ENCODE measurements at places on chromosomes 16 and 17.

DNA sequence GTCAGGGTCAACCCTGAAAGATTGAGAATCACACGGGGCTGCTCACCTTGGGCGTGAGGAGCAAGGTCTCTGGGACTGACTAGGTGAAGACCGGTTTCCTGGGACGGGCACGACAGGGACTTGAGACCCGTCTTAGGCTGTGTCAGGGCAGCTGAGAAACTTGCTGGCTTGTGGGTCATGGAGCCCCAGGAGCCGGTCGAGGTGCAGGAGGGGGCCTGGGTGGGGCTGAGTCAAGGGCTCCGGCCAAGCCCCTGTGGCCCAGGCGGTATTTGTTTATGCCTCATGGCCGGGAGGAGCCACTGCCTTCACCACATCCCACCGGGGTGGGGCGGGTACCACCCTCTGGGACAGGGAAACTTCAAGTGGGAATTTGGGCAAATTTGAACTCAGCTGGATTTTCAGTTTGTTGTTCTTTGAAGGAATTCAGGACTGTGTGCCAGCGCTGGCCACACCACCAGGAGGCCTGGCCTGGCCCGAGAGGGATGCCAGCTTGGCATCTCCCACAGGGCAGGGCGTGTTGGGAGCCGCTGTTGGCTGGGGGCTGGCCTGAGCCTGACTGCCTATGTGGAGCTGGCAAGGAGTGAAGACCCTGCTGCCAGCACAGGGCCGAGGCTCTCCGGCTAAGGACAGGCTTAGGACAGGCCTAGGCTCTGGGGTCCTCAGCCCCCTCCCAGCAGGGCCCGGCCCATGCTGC lies 116.1 kb downstream of the METRNL start:
- DNase-seq = no peak

- no peak for DNase-seq
Measured at GRCh38 chr17:76088868-76089576, 10.0 kb downstream of the ZACN start.

DNA sequence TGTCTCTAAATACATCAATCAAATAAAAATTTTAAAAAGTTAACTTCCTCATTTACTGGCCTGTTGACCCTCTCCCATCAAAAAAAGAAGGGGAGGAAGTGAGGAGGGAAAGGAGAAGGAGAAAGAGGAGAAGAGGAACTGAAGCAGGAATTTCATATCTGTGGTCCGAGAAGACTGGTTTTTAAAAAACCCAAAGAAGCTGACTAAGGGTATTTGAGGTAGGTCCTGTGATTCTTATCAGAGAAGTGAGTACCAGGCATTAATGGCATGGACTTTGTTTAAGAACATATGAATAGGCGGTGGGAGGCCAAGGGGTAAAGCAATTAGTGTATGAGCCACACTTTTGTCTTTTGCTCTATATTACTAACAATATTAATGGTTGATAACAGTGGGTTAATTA lies 2.0 kb downstream of the SLC46A1 start:
- DNase-seq = no peak

GRCh38 chr16:59611556-59611955 lies 877.4 kb upstream of the GOT2 start:
- DNase-seq = no peak

DNA sequence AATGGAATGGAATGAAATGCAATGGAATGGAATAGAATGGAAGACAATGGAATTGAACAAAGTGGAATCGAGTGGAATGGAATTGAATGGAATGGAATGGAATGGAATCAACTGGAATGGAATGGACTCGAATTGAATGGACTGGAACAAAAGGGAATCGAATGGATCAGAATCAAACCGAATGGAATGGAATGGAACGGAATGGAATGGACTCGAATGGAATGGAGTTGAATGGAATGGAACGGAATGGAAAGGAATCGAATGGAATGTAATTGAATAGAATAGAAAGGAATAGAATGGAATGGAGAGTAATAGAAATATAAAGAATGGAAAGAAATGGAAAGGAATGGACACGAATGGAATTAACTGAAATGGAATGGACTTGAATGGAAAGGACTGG lies 475.2 kb upstream of the WSB1 start:
- DNase-seq = no peak

DNA sequence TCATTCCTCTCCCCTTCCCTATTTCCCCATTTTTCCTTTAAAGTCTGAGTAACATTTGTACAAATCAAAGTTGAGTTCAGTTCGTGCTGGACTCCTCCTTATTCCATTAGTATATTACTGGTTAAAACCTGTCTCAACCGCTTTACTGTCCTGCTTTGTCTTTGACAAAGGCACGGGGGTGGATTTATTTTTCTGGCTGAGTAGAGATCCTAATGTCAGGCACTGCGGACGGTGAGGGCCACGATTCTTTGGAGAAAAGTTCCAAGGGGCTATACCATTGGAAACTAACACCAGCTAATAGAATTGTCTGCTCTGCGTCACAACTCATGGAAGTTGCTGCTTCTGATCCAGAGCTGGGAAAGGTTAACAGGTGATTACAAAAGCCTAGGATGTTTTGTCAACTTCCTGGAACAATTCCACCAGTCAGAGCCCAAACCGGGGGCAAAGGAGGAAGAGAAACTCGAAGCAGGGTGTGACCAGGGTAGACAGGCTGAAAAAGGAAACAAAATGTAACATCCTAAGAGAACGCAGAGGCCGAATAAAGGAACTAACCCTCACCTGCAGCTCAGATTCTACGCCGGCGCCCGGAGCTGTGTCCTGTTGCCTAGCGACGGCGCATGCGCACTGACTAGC lies 12.4 kb downstream of the TAT start:
- no peak for DNase-seq

GRCh38 chr17:41417576-41418015 lies 6.8 kb downstream of the KRT37 start:
- DNase-seq = no peak

- DNase-seq = no peak
Measured at GRCh38 chr16:8682551-8683259, 8.3 kb downstream of the ABAT start.

- no peak for DNase-seq
Measured at GRCh38 chr17:56300144-56300543, 146.9 kb downstream of the ANKFN1 start.

GRCh38 chr17:8337802-8338752 lies 1.6 kb upstream of the ODF4 start:
- no peak for DNase-seq

GRCh38 chr17:16432017-16432416 lies 16.6 kb downstream of the TRPV2 start:
- DNase-seq = no peak

GRCh38 chr17:69223809-69224208 lies 4.8 kb downstream of the ABCA10 start:
- DNase-seq = no peak

Data from amygdala (tissue), 56 donors.